Sigmoid colon (tissue), 7 donors: ENCODE measurements at places on chromosomes 1 and 21. TPM values are rescaled to one million over a fixed set of nuclear protein-coding genes. Genes with fewer than 3 reads are reported as not detected.

DNA sequence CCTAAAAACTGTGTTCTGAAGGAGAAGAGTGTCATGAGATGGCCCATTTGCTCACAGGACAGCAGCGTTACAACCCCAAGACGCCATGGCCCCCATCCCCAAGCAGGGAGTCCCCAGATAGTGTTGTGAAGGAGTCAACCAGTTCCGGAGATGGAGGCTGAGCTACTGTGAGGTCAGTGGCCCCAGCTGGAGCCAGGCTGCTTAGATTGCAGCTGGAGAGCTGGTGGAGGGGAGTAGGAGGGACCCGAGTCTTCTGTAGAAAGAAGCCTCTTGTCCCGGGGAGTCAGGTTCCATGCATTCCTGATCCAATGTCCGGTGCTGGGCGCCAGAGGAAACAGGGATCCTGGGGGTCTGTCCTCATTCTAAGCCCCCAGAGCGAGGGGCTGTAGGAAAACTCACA, 93.5 kb upstream of the SIM2 start:
- H3K27ac ChIP-seq, result no peak overlapping the region
- H3K4me1 ChIP-seq, result no peaks in the 10 kb centered on the region
- H3K27me3 ChIP-seq, result peaks cover 25% of the 10 kb centered on the region
- no peaks in the 10 kb centered on the region for H3K36me3 ChIP-seq
- no peak for DNase-seq

GRCh38 chr1:42348498-42348897, 13.5 kb upstream of the FOXJ3 start:
- H3K4me3 ChIP-seq, result no peak overlapping the region
- no peak overlapping the region for H3K27ac ChIP-seq
- no peaks in the 10 kb centered on the region for H3K27me3 ChIP-seq
- H3K4me1 ChIP-seq, result no peaks in the 10 kb centered on the region
- no peaks in the 10 kb centered on the region for H3K36me3 ChIP-seq

DNA sequence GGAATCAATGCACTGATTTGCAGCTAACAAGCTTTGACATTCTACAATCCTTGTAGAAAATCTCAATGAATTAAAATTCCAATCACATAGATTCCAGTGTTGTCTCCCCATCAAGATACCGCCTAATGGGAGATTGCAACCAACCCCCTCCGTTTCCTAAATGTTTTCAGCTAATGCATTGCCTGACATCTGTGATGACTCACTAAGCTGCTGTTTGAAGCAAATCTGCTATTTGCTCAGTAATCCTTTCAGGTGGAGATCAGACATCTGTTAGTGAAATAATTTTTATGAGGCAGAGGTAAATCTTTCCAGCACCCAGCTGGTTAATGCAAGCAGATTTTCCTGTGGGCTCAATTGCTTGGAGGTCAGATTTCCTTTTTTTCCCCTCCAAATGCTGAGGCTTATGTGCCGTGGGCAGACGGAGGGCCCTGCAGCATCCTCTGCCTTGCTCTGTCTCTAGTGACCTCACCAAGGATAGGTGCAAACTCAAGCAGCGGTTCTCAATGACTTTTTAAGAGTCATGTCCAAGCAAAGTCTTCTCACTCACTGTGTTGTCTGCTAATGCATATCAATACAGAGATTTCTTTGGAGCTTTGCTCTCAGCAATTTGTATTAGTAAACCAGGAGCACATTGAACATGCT, 91.1 kb upstream of the RAB3GAP2 start:
- H3K4me1 ChIP-seq, result no peaks in the 10 kb centered on the region
- no peaks in the 10 kb centered on the region for H3K27me3 ChIP-seq
- no peaks in the 10 kb centered on the region for H3K36me3 ChIP-seq
- no peak overlapping the region for H3K4me3 ChIP-seq

DNA sequence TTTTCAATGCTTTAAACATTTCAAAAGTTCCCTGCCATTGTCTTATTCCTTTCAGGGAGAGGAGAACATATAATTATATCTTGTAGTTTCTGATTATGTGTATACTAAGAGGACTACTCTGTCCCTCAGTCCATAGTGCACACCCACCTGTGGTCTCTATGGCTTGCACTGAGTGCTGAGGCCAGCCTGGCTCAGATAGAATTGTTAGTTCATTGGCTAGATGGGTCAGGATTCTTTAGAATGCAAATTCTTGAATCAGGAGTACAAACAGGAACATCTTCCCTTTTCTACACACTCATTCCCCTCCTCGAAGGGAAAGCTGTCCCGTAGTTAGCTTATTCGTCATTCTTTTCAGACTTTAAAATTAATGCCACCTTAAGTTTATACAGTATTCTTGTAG, 8.2 kb downstream of the BACH1 start:
- no peak overlapping the region for H3K4me3 ChIP-seq
- no peak for DNase-seq
- H3K4me1 ChIP-seq, result no peaks in the 10 kb centered on the region
- H3K27ac ChIP-seq, result peak overlapping the region; percentile 97

GRCh38 chr1:20311289-20311688, 20.6 kb downstream of the VWA5B1 start:
- no peak for DNase-seq
- no peak overlapping the region for H3K27ac ChIP-seq
- H3K27me3 ChIP-seq, result no peaks in the 10 kb centered on the region
- no peaks in the 10 kb centered on the region for H3K36me3 ChIP-seq
- H3K4me3 ChIP-seq, result no peak overlapping the region

DNA sequence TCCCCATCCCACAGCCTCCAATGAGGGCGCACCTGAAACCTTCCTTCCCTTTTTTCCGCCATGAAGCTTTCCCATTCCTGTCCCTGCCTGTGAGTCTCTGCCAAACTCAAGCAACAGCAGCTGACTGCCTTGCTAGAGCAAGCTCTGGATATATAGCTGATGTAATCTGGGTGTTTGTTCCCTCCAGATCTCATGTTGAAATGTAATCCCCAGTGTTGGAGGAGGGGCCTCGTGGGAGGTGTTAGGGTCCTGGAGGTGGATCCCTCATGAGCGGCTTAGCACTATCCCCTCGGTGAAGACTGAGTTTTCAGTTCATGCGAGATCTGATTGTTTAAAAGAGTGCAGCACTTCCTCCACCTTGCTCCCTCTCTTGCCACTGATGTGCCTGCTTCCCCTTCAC, 204.4 kb upstream of the MAP1LC3C start:
- no peak overlapping the region for H3K4me3 ChIP-seq
- no peak overlapping the region for H3K27ac ChIP-seq
- no peak for DNase-seq
- no peaks in the 10 kb centered on the region for H3K36me3 ChIP-seq
- H3K27me3 ChIP-seq, result no peaks in the 10 kb centered on the region

Gene KRTAP12-2
- total RNA-seq, result not detected

Gene FCER1G
- total RNA-seq, result 52.4 TPM

Gene CLDN14
- not detected for total RNA-seq

Gene IL19
- not detected for total RNA-seq
